ENCODE measurements at places on chromosomes 3 and 15.

DNA sequence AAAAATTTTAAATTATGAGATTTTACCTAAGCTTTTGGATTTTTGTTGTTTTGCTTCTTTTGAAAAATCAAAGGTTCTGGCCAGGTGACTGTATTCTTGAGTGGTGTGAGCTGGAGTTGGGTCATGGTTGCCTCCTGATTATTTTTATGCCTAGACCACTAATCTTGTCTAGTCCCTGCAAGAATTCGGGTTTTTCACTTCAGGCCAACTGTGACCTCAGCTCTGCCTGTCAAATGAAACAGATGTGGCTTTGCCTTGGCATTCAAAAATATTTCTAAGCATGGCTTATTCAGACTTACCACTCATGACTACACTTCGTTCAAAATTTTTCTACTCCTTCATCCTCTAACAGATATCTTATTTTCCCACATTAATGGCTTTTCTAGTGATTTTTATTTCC is 25.4 kb upstream of the CDV3 start:
- no peak for DNase-seq

- DNase-seq, result peak; percentile 23
These were observed 810 bp downstream of the TMEM62 start for GRCh38 chr15:43134157-43134635.

- no peak for DNase-seq
These were observed 81.1 kb upstream of the MYZAP start for GRCh38 chr15:57510647-57511046.

DNA sequence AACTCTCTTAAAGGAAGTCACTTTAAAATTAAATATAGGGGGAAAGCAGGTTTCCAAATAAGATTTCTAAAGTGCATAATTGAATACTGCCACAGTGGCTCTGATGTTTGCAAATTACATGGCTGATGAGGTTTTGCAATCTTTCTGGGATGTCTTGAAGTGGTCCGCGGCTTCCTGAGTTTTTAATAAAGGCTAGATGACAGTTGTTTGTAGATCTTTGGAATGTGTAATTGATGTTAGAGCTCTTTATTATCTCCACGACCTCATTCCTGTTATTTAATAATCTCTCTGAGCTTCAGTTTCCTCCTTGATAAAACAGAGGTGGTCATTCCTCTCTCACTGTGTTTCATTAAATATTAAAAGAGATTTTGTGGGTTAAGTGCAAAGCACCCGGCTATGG is 27.0 kb upstream of the CEMIP start:
- DNase-seq, result no peak

- DNase-seq, result no peak
These were observed 49.9 kb downstream of the ATP2B2 start for GRCh38 chr3:10455545-10455914.

- DNase-seq, result no peak
These were observed 16.0 kb upstream of the C3orf38 start for GRCh38 chr3:88133711-88134263.

- no peak for DNase-seq
These were observed 1.5 kb upstream of the CACNA2D3 start for GRCh38 chr3:54120657-54121413.

Data from KBM-7 (cell line).